ENCODE measurements at places on chromosomes 6 and 20.

DNA sequence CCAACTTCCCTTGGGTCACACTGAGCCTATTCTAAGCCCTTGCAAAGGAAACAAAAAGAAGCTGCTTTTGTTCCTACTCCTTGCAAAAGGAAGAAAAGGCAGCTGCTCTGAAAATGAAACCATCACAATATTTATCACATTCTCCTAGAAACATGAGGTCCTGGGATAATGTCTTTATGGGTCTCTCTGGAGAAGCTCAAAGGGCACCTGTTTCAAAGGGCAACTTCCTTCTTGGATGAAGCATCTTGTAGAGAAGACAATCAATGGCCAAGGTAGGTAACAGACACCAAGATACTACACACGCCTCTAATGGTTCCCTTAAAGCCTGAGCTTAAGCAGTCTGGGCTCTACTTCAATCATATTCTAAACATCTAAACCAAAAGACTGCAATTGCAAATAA, 10.4 kb downstream of the ELOVL5 start:
- DNase-seq: no peak

DNA sequence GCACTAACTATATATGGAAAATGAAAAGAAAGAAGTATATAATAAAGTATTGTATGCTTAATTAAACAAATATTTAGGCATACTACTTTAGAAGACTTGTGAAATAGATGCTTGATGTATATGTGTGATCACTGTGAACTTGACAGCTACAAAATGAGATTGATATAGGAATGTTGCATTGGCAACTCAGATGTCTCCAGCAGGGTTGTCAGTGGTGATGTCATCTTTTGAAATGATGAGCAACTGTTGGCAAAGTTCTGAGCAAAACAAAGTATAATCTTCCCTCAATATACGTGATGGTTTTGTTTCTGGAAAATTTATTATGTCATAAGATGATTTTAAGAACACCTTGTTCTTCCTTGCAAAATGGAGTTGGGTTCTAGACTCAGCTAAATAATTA, 133.8 kb downstream of the ARID1B start:
- no peak for DNase-seq

GRCh38 chr6:11214901-11215300, 17.6 kb downstream of the NEDD9 start:
- DNase-seq: no peak

DNA sequence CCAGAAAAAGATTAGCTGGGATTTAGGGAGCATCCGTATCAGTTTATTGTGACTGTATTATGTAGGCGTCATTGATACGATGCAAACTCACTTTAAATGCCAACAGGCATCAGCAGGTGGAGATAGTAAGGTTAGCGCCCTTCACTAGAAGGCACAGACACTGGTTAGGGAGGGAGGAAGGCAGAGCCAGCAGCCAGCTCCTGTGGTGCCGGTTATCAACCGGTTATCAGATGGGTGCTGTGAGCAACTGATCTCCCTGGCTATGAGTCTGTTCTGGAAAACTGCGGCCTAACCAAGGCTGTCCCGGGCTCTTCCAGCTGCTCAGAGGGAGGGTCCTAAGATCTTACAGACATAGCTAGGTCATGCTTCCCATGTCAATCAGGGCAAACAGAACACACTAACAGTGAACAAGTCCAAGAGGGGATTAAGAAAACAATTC, 47.5 kb upstream of the CD93 start:
- no peak for DNase-seq

DNA sequence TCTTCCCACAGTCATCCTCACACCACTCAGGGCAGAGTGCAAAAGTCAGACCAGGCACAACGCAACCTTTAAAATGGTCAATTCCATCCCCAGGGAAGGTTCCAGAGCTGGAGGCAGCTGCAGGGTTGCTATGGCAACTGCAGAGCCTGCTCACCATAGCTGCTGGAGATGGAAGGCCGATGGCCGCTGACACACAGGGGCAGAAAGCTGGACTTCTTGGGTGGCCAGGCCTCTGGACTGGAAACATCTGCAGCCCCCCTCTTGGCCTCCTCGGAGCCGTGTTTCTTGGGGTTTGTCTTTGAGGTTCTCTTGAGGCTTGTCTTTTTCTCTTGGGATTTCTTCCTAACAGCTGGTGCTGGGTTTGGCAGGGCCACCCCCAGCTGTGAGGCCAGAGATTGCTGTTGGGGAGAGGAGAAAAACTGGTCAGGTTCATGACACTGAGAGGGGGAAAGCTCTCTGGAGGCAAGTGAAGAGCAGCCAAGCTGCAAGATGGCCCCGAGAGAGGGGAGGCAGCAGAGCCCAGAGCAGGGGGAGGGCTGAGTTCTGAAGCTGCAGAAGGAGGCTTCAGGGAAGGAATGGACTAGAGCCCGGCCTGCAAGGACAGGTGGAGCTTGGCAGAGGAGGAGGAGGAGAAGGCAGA, 10.2 kb downstream of the BNIP5 start:
- peak; percentile 58 for DNase-seq

DNA sequence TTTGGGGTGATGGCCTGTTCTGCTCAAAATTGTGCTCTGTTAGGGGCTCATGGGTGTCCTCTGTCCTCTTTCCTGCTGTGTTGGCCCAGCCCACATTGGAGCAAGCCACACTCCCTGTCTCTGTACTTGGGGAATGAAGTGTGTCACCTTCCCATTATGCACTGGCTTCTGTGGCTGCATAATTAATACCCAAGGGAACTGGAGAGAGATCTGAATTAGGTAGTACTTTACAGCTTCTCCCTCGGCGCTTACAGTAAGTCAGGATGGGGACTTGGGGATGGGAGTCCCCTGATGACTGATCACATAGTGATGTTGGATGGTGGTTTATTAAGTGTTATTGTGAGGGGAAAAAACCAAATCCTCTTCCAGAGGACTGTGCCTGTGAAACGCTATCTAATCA, 116.6 kb downstream of the FOXO3 start:
- DNase-seq: no peak

DNA sequence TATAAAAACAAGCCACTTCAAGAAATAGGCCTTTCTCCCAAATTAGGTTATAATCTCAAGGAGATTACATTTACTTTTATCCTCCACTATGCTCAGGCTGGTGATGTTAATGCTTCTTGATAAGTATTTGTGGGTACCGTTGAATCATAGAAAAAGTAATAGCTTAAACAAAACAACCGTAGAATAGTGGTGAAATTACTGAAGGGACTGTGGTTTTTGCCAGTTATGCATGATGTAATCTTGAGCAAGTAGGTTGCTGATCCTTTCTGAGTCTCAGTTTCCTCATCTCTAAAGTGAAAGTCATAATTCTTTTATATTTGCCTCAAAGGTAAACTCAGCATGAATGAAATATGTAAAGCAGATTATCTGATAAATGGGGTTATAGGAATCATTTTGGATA, 187.3 kb upstream of the JAG1 start:
- DNase-seq: no peak

DNA sequence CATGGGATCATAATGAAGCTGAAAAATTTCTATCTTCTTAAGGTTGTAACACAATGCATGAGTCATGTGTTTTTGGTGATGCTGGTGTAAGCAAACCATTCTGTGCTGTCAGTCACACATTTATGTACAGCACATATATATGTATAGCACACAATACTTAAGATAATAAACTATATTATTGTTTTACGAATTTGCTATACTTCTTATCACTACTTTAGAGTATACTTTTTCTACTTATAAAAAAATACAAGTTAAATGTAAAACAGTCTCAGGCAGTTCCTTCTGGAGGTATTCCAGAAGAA, 920.1 kb upstream of the FLRT3 start:
- no peak for DNase-seq

DNA sequence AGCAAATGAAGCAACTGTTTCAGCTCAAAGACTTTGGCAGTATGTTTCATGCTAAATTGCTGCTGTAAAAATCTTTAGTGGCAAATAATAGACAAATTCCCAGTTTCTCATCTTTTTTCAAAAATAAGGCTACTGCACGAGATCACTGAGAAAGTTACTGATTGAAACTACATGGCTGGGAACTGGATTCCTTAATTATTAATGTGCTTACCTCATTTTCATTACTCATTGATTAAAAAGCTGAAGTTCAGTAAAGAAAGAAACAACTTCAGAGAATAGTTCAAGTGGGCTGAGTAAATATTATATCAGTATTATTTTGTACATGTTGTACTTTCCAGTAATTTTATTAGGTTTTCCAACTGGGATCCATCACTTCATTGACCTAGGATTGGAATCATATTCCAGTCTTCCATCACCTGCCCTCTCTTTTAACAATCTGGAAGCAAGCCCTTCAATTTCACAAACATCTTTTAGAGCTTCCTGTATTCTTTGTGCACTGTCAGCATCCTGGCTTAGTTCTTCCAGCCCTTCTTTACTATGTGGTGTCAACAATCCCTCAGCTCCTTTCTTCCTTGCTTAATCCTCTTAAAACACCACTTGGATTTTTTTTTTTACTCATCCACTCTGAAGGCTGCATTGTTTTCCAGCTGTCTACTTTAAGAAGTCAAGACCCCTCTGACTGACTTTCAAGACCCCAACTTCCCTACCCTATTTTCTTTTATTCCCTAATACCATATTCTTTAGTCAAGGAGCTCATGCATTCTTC, 4.3 kb downstream of the MEI4 start:
- DNase-seq: no peak

- no peak for DNase-seq
Measured at GRCh38 chr6:104013312-104013971, 846.3 kb downstream of the HACE1 start.

DNA sequence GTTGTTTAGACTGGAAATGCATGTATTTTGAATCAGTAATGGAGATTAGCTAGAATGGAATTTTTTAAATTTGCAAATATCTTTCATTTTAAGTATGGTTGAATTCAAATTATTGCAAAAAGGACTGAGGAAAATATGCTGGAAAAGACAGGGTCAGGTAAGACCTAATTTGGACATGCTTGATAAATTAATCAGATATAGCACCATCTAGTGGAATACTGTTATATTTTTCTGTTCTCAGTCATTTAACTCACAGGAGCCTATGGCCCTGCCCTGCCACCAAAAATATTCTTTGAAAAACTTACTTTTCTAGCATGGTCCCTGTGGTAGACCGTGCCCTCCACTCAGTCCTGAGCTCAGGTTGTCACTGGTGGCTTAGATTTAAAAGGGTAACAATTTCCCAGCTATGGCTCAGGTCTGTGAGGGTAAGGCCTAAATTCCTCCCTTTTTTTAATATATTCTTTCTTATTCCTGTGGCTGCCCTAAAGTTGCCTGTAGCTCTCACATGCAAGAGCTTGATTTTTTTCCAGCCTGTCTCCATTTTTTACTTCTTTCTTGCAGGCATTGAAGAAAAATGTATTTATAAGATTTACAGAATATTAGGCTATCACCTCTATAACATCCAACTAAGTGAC, 25.3 kb upstream of the KIAA1586 start:
- peak; percentile 57 for DNase-seq

DNA sequence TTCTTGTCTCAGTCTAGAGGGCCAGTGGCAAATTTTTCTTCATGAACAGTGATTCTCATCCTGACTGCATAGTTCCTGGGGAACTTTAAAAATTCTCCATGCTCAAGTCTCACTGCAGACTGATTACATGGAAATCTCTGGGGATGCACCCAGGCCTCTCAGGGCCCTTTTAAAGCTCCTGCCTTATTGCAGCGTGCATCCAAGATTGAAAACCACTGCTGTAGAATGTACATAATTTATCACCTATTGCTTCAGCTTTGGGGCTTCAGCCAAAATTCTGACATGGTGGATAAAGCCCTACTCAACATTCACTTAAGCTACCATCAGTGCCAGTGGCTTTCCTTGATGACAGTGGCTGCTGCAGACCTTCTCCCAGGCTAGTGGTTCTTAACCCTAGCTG, 143.8 kb downstream of the BTBD3 start:
- DNase-seq: no peak

DNA sequence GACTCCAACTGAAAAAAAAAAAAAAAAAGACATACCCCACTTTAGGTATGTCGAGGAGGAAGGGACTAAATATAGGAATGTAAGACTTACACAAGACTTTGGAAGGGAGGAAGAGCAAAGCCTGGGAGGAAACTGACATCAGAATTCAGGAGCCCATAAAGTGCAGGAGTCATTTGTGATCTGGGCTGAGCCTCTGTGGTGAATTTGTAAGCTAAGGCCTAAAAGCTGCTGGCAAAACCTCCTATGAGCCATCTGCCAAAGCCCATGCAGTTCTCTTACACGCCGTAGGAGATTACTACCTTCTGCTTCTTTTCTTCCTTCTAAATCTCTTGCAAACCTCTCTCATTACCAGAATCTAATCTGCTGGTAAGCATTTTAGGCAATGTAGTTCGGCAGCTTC, 52.0 kb upstream of the THEMIS start:
- no peak for DNase-seq

DNA sequence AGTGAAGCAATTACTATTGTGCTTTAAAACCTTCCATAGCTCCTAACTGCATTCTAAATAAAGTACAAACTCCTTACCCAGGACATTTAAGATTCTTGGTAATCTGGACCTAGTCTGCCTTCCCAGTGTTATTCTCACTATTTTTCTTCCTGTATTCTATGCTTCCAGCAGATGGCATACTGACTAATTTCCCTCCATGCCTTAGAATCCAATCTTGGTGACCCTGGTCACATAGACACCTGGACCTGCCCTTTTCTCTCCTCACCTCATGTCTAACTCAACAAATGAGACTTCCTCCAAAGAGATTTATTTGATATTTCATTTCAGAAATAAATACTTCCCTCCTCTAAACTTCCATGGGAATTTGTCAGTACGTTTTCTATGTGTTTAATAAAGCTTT, 25.8 kb downstream of the ROS1 start:
- DNase-seq: peak; percentile 8

DNA sequence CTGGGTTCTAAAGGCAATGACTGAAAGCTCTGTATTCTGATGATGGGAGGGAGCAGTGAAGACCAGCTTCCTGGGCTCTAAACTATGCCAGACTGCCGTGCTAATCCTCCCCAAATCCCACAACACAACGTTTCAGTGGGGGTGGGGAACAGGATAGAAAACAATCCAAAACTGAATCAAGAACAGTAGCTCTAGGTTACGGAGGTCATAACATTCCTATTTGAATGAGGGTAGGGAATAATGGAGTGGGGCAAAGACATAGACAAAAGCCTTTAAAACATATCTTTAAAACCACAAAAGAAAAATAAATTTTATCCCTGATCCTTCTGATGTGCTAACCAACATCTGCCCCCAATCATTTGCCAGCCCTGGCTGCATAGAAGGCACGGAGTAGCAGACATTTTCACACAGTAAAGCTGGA, 7.8 kb downstream of the USP49 start:
- DNase-seq: no peak

- no peak for DNase-seq
Measured at GRCh38 chr6:169172456-169172855, 81.2 kb downstream of the THBS2 start.

- DNase-seq: no peak
Measured at GRCh38 chr6:139313229-139313628, 21.4 kb upstream of the TXLNB start.
